ENCODE measurements at places on chromosomes 4 and X. TPM values are rescaled to one million over a fixed set of nuclear protein-coding genes. Genes with fewer than 3 reads are reported as not detected.
A peak's percentile ranks its signal among the peaks of the same experiment; 100 is the strongest.

DNA sequence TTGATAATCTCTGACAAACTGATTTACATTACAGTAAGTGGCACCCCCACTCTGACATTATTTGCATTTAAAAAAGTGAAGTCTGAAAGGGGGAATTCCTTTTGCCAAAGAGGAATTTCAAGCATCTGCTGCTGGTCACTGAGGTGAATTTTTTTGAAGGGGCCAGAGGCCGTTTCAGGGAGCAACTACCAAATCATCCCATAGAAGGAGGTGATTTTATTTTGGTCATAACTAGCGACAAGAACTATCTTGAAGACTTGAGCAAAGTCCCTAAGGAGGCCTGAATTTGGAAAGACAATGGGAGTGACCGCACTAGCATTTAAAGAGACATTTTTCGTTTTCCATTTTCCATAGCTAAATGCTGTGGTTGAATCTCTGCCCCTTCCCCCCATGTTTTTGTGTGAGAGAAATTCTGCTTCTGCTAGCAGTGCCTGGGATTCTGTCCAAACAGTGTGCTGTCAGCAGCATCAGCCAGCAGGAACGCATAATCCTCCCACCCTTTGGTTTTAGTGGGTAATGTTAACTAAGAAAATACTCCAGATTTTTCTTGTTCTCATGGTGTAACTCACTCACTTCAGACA is 110.1 kb upstream of the MED14 start:
- no peak for DNase-seq
- H3K27ac ChIP-seq: no peak overlapping the region
- H3K27me3 ChIP-seq: no peaks in the 10 kb centered on the region
- H3K36me3 ChIP-seq: no peaks in the 10 kb centered on the region
- H3K4me3 ChIP-seq: no peak overlapping the region

GRCh38 chrX:44937606-44938005 is 64.6 kb downstream of the KDM6A start:
- peaks cover 19% of the 10 kb centered on the region for H3K36me3 ChIP-seq
- H3K27ac ChIP-seq: no peak overlapping the region
- H3K27me3 ChIP-seq: no peaks in the 10 kb centered on the region
- peaks cover 20% of the 10 kb centered on the region for H3K4me1 ChIP-seq
- no peak overlapping the region for H3K4me3 ChIP-seq
- DNase-seq: no peak

The SLITRK2 gene
- total RNA-seq: not detected

GRCh38 chrX:42247241-42247640 is 323.9 kb upstream of the CASK start:
- no peak overlapping the region for H3K4me3 ChIP-seq
- no peak overlapping the region for H3K27ac ChIP-seq

- no peaks in the 10 kb centered on the region for H3K4me1 ChIP-seq
- no peak overlapping the region for H3K27ac ChIP-seq
- no peaks in the 10 kb centered on the region for H3K27me3 ChIP-seq
- no peak overlapping the region for H3K4me3 ChIP-seq
- no peak for DNase-seq
These were observed 52.9 kb upstream of the TRPC5OS start for GRCh38 chrX:111823128-111823527.

The SMIM10L2A gene
- 0.21 TPM for total RNA-seq

GRCh38 chr4:93719552-93719951 is 109.0 kb upstream of the ATOH1 start:
- DNase-seq: no peak
- no peaks in the 10 kb centered on the region for H3K4me1 ChIP-seq
- H3K4me3 ChIP-seq: no peak overlapping the region

GRCh38 chrX:22278375-22278774 is 5.7 kb downstream of the CBLL2 start:
- DNase-seq: no peak
- no peaks in the 10 kb centered on the region for H3K27me3 ChIP-seq
- H3K4me3 ChIP-seq: no peak overlapping the region
- no peak overlapping the region for H3K27ac ChIP-seq

- H3K27ac ChIP-seq: no peak overlapping the region
- no peak overlapping the region for H3K4me3 ChIP-seq
- H3K36me3 ChIP-seq: no peaks in the 10 kb centered on the region
- H3K4me1 ChIP-seq: no peaks in the 10 kb centered on the region
- DNase-seq: no peak
These were observed 10.2 kb upstream of the SFRP2 start for GRCh38 chr4:153798901-153799693.

DNA sequence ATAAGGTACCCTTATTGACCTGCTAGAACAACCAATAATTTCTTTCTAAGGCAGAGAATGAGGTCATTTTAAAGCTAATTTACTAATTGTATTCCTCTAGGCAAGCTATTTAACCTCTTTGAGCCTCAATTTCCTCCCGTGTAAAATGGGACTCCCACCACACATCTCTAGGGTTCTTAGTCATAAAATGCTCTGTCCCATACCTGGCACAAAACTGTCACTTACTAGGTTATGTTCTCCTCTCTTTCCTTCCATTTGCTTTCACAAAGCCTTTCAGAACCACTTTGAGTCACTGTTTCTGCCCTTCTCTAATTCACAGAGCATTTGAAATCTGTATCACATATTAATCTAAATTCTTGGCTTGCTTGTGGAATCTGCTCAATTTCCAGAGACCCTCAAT is 2.4 kb upstream of the GPR82 start:
- DNase-seq: no peak
- H3K27ac ChIP-seq: peak overlapping the region; percentile 40
- H3K27me3 ChIP-seq: no peaks in the 10 kb centered on the region
- H3K36me3 ChIP-seq: peaks cover 36% of the 10 kb centered on the region

The DNAAF6 gene
- not detected for total RNA-seq

The COX7B2 gene
- not detected for total RNA-seq

- no peak overlapping the region for H3K4me3 ChIP-seq
- H3K4me1 ChIP-seq: no peaks in the 10 kb centered on the region
- no peaks in the 10 kb centered on the region for H3K36me3 ChIP-seq
- DNase-seq: no peak
These were observed 172.8 kb upstream of the APOOL start for GRCh38 chrX:84830836-84831235.

- H3K27ac ChIP-seq: no peak overlapping the region
- no peak overlapping the region for H3K4me3 ChIP-seq
These were observed 17.5 kb downstream of the TXK start for GRCh38 chr4:48116582-48116981.

The PDCL2 gene
- not detected for total RNA-seq

DNA sequence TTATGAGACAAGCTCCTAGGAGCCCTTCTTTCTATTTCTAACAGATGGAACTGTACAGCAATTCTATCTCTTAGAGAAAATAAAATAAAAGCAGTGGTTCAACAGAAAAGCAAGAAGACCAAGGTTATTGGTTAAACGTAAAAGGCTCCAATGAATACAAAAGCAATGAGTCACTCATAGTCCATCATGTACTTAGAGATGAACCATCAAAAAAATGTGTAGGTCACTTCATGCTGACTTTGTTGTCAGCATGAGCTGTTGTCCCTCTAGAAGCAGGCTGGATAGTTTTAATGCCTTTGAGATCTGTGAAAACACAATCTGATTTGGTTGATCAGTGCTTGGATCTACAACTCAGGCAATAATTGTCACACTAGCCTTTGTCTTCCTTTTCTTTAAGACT is 378.6 kb upstream of the ANXA10 start:
- H3K36me3 ChIP-seq: no peaks in the 10 kb centered on the region
- H3K4me1 ChIP-seq: no peaks in the 10 kb centered on the region
- H3K27me3 ChIP-seq: no peaks in the 10 kb centered on the region
- no peak overlapping the region for H3K4me3 ChIP-seq

- H3K36me3 ChIP-seq: no peaks in the 10 kb centered on the region
- no peak overlapping the region for H3K27ac ChIP-seq
- peaks cover 20% of the 10 kb centered on the region for H3K4me1 ChIP-seq
- H3K4me3 ChIP-seq: no peak overlapping the region
These were observed 8.5 kb upstream of the SETD7 start for GRCh38 chr4:139564502-139564901.

GRCh38 chrX:104995546-104995945 is 224.9 kb downstream of the TEX13A start:
- H3K27ac ChIP-seq: no peak overlapping the region
- no peaks in the 10 kb centered on the region for H3K27me3 ChIP-seq
- no peak for DNase-seq
- no peaks in the 10 kb centered on the region for H3K36me3 ChIP-seq
- no peak overlapping the region for H3K4me3 ChIP-seq
- no peaks in the 10 kb centered on the region for H3K4me1 ChIP-seq

DNA sequence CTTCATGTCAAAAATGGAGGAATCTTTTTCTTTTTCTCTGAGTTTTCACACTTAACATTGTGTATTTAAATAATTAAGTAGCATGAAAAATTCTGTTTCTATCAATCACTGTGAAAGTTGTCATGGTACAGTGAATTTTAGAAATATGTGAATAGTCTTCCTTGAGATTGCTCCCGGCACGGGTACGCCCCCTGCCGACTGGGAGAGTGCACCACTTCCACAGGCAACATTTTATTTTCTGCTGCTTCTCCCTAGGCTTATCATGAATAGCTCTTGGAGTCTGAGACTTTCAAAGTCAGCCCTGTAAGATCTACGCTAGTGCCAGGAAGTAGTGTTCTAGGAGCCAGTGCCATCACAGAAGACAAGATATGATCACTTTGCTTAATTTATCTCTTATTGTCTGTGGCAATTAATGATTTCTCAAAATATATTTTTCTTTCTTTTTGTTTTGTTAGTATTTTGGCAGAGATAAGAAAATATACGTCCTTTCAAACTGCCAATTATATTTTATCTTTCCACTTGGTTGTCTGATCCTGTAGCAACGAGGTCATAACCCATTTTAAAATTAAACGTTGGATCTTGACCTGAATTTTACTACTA is 763.8 kb upstream of the AADAT start:
- H3K4me3 ChIP-seq: no peak overlapping the region
- no peaks in the 10 kb centered on the region for H3K27me3 ChIP-seq
- no peak for DNase-seq
- no peaks in the 10 kb centered on the region for H3K36me3 ChIP-seq
- H3K4me1 ChIP-seq: peaks cover 3% of the 10 kb centered on the region
- no peak overlapping the region for H3K27ac ChIP-seq

DNA sequence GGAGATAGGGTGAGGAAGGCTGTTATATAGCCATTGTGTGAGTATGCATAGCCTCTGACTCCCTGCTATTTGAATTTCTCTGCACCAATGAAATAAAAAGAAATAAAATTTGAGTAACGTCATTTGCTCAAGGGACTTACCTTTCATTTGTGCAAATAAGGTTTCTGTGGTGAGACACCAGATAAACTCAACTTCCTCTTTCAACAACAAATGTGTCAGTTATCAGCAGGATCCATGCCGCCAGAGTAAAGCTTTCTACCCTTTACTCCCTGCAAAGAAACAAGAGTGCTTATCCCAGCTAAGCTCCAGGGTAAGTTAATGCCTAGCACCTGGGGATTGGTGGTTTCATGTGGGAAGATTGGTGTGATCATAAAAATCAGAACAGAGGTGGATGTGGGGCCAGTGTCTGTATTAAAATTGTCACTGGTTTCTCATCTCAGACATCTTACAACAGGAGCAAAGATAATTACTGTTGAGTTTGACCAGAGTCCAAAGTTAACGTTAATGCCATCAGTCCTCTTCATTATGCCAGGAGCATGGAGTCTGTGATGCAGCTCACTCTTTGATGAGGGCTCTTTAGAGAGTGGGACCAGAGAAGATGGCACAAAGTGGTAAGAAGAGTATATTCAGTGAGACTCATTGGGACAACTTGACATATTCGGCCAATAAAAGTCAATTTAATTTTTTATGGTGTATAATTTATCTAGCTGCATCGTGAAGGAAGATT is at the start of gene P2RY10:
Gene P2RY10, plus strand, starts transcription at position 206 of the 727 bp plus-strand sequence. CDS start 15,130 bp downstream, outside the sequence.
- peaks cover 48% of the 10 kb centered on the region for H3K36me3 ChIP-seq
- H3K27me3 ChIP-seq: no peaks in the 10 kb centered on the region
- DNase-seq: peak; percentile 10

DNA sequence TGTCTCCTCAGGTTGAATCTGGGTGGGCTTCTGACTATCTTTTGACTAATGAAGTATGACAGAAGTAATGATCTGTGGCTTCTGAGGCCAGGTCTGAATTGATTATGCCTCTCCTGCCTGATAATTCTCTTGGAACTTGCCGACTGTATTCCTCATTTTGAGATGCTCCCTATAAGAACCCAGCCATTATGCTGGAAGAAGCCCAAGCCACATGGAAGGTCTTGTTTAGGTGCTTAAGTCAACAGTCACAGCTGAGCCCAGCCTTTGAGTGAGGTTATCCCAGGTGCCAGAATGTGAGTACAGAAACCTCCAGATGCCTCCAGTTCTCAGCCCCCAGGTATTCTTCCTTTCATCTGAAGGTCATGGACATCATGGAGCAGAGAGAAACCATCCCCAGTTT is 456.6 kb downstream of the IL15 start:
- peaks cover 35% of the 10 kb centered on the region for H3K36me3 ChIP-seq
- no peak overlapping the region for H3K4me3 ChIP-seq
- no peaks in the 10 kb centered on the region for H3K4me1 ChIP-seq
- H3K27ac ChIP-seq: no peak overlapping the region
- no peak for DNase-seq
- no peaks in the 10 kb centered on the region for H3K27me3 ChIP-seq

The DTHD1 gene
- total RNA-seq: 1.1 TPM

DNA sequence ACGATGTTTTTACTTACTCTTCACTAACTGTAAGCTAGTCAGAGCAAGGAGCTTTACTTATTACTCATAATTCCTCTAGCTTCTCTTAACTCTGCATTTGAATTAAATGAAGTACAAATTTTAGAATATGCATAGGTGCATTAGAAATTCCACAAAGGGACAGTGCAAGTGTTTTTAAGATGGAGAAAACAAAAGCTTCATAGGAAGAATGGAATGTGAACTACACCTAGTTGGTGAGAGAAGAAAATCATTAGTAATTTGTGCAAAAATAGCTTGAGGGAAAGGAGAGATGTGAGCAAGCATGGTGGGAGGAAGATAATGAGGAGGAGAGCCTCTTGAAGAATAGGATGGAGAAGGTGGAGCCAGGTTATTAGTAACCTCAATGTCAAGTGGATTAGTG is 77.5 kb upstream of the SMARCA5 start:
- H3K27ac ChIP-seq: no peak overlapping the region
- no peaks in the 10 kb centered on the region for H3K4me1 ChIP-seq
- H3K36me3 ChIP-seq: no peaks in the 10 kb centered on the region
- H3K27me3 ChIP-seq: no peaks in the 10 kb centered on the region
- no peak for DNase-seq
- no peak overlapping the region for H3K4me3 ChIP-seq

DNA sequence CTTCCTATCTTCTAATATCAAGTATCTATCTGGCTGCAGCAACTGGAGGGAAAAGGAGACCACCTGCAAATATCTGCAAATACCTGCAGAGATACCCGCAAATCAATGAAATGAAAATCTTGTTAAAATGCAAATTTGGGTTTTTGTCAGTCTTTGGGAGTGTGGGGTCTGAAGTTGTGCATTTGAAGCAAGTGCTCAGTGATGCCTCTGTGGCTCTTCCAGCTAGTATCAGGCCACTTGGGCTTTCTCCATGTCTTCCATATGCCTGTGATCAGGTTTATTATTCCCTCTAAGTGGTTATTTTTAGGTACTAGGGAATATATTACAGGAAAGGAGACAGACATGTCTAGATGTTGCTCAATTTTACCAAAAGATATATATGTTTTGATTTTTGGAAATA is 880.3 kb downstream of the ADGRL3 start:
- no peak overlapping the region for H3K4me3 ChIP-seq
- H3K27ac ChIP-seq: no peak overlapping the region
- H3K36me3 ChIP-seq: no peaks in the 10 kb centered on the region
- no peaks in the 10 kb centered on the region for H3K27me3 ChIP-seq

GRCh38 chr4:18846313-18846712 is 824.8 kb upstream of the LCORL start:
- H3K27me3 ChIP-seq: no peaks in the 10 kb centered on the region
- H3K27ac ChIP-seq: no peak overlapping the region
- H3K4me3 ChIP-seq: no peak overlapping the region
- no peaks in the 10 kb centered on the region for H3K4me1 ChIP-seq
- no peak for DNase-seq
- H3K36me3 ChIP-seq: no peaks in the 10 kb centered on the region

The NEXMIF gene
- 0.71 TPM for total RNA-seq
